MCF 10A (cell line): ENCODE measurements at places on chromosomes 3 and 15. TPM values are rescaled to one million over a fixed set of nuclear protein-coding genes. Genes with fewer than 3 reads are reported as not detected.
A peak's percentile ranks its signal among the peaks of the same experiment; 100 is the strongest.

Gene DGKG
- not detected in 2 replicates for total RNA-seq

GRCh38 chr3:181752202-181752671 is 40.5 kb downstream of the SOX2 start:
- DNase-seq = no peak

Gene CD276
- 52.8 and 57.7 TPM in 2 replicates for total RNA-seq

- peak; percentile 86 for DNase-seq
Observed at GRCh38 chr15:86362555-86362954, 282.9 kb downstream of the AGBL1 start.

- no peak for DNase-seq
Observed at GRCh38 chr15:63052077-63052841, 9.7 kb downstream of the TPM1 start.

GRCh38 chr15:77097248-77097721 is 26.4 kb upstream of the TSPAN3 start:
- no peak for DNase-seq

DNA sequence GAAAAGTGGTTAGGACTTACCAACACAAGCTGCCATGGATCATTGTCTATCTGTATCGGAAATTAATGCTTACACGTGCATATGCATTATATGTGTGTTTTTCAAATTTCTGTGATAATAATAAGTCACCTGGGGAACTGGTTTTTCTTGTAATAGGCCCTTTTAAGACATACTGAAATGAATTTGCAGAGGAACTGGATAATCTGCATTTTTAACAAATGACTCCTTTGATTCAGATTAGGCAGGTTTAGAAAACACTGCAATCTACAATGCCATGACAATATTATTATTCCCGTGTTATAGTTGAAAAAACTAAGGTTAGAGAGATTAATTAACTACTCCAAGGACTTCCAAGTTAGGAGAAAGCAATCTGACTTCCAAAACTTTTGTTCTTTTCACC is 23.4 kb downstream of the STRIT1 start:
- DNase-seq = no peak

- no peak for DNase-seq
Observed at GRCh38 chr3:56914646-56915045, 112.9 kb upstream of the ARHGEF3 start.

- DNase-seq = no peak
Observed at GRCh38 chr3:36595511-36595910, 168.8 kb downstream of the DCLK3 start.

GRCh38 chr3:132174500-132174899 is 139.7 kb upstream of the CPNE4 start:
- peak; percentile 25 for DNase-seq

- no peak for DNase-seq
Observed at GRCh38 chr15:68504681-68505170, 72.8 kb upstream of the ITGA11 start.

DNA sequence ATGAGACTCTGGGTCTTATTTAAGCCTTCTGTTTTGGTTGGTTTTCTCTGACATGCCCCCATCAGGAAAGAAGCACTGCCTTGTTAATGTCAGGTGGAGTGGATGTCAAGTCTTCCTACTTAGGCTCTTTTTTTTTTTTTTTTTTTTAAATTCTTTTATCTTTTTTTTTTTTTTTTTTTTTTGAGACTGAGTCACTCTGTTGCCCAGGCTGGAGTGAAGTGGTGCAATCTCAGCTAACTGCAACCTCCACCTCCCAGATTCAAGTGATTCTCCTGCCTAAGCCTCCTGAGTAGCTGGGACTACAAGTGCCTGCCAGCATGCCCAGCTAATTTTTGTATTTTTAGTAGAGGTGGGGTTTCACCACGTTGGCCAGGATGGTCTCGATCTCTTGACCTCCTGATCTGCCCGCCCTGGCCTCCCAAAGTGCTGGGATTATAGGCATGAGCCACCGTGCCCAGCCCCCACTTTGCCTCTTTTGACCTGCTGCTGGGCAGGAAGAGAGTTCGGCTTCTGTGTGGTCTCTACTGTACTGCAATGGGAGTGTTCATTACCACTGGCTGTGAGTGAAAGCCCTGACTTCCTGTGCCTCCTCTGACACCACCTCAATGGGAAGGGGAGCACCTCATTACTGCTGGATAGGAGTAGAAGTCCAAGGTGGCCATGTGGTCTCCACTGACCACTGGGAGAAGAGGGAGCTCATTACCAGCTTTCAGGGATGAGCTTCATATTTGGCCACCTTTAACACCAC is 10.9 kb downstream of the CTDSPL start:
- peak; percentile 30 for DNase-seq

Gene ZCWPW2
- total RNA-seq = 0.77 and 1.0 TPM in 2 replicates

GRCh38 chr3:44338828-44339127 is 212 bp downstream of the TCAIM start:
- DNase-seq = no peak

Gene ABHD17C
- total RNA-seq = 10.1 and 11.9 TPM in 2 replicates

Gene PLAAT1
- 0.93 and 1.0 TPM in 2 replicates for total RNA-seq

- DNase-seq = no peak
Observed at GRCh38 chr3:120274739-120275167, 10.3 kb downstream of the GPR156 start.

- DNase-seq = no peak
Observed at GRCh38 chr3:170732660-170733245, 137.2 kb downstream of the RPL22L1 start.

DNA sequence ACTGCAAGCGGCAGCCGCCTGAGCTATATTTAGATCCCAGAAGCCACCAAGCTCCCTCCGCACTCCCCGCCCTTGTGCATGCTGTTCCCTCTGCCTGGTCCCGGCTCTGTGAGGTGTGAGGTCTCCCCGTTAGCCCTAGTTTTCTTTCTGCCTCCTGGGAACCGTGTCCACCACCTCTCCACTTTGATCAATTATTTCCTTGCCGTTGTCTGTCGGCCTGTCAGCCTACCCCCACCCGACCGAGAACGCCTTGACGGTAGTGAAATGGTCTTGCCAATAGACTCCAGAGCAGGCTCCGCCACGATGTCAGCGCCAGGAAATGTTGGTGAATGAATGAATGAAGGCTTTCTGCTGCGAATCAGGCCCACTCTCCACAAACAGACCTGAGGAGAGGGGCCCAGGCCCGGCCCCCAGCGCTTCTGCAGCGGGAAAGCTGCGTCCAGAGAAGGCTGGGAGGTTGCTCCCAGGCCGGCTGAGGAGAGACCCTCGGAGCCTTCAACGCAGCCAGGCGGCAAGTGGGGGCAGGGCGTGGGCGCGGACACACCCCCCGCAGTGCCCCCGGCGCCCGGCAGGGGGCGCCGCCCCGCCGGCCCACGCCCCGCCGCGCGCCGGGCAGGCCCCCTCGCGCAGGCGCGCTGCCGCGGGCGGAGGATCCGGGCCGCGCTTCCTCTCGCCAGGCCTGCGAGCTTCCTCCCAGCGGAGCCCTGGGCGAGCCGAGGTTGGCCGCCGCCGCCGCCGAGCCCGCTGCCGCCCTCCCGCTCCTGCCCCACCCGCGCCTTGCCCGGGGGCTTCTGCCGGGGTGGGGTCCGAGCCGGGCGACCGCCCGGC is at the start of gene CSK:
Gene CSK, plus strand, starts transcription at position 650 of the 828 bp plus-strand sequence. CDS start 16,218 bp downstream, outside the sequence.
- peak; percentile 68 for DNase-seq

Gene LEKR1
- 1.3 and 2.2 TPM in 2 replicates for total RNA-seq

DNA sequence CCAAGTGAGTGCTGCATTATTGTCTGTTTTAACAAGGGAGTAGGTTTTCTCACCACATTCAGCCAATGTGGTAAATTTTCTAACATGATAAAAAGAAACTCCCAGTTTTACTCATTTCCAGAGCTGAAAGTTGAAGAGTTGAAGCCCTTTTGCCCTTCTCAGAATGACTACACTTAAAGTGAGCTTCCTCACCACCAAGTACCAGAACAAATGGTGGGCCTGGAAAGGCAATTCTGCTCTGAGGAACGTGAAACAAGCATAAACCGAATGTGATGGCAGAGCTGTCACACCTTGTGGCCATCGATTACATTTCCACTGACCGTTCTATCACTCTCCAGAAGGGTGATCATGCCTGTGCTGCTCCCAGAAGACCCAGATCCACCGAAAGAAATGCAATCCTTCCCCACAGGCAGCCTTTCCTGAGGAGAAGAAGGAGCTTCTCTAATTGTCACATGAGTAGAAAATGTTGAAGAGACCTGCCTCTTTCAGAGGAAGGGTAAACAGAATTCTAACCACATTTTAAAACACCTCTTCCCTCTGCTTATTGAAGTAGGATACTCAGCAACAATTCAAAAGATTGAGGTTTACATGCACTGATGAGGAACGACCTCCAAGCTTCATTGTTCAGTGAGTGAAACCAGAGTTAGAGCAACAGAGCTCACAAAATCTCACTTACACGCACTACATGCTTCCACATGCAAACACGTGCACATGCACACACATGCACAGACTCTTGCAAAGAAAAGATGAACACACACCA is 21.4 kb upstream of the CCR9 start:
- DNase-seq = no peak

GRCh38 chr3:116425126-116425525 is 20.2 kb downstream of the LSAMP start:
- DNase-seq = no peak

DNA sequence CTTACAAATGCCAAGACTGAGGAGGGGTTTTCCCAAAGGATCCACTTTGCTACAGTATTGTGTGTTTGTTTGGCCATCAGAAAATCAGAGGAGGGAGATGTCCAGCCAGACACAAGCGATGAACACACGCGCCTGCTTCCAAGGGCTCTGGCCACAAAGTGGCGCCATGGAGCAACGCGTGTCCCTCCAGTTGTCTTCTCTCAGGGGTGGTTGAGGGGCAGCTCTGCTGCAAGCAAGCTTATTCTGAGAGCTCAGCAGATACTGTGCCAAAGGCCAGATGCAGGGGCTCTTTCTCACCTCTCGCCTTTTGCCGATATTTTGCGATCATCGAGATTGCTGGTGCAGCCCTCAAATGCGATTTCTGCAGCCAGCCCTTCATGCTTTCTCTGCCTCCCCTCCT is 88.9 kb upstream of the OSBPL11 start:
- DNase-seq = peak; percentile 5

Gene ADAMTSL3
- total RNA-seq = 1.2 TPM in 2 replicates

Gene HTR3E
- total RNA-seq = not detected in 2 replicates

- no peak for DNase-seq
Observed at GRCh38 chr3:36817806-36818533, 53.6 kb upstream of the DCLK3 start.

GRCh38 chr3:115279939-115280338 is 132.9 kb upstream of the ZBTB20 start:
- DNase-seq = no peak

DNA sequence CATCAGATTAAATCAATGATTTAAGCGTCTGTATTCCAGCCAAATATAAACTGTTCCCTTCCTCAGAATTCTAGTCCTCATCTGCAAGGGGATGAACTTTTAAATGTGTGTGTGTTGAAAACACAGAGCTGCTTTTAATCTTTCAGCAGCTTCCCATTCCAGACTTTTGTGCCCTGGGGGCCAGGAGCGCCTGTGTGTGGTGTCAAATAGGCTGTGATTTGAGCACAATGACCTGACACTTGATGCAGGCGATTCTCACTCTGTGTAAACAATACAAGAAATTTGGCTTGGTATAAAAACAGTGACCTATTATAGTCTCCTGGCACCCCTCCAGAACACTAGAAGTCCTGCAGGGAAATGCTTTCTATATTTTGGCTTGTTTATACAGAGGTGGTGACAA is 274.6 kb upstream of the ROPN1 start:
- DNase-seq = peak; percentile 60

DNA sequence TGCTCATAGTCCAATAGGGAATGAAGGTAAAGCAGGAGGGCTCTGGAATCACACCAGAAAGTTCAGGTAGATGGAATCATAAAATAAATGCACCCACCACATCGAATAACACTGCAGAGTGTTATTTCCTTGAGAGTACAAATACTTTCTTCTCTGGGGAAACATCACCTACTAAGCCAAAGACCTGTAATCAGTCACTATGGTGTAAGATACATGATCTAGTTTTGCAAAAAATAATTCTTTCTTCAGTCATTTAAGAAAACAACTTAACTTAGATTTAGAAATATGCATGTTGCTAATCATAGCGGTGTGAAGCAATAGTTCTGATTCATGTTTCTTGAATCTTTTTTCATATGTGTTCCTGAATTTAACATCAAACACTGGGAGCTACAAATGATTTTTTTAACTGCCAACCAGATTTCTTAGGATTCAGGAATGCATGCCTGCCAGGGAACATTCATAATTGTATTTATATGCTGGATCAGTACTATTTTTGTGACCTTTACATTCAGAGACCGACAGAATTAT is 40.2 kb upstream of the MEIS2 start:
- DNase-seq = peak; percentile 13

- peak; percentile 71 for DNase-seq
Observed at GRCh38 chr15:85667491-85668424, 127.0 kb downstream of the KLHL25 start.

- peak; percentile 82 for DNase-seq
Observed at GRCh38 chr15:29822100-29822683, at the start of gene TJP1. Gene TJP1 (minus strand): TSS chr15:29822468. CDS start chr15:29822028, 440 bp downstream.

Gene STRC
- 0.98 and 1.0 TPM in 2 replicates for total RNA-seq
